Activated CD4-positive, CD25-positive, alpha-beta regulatory T cell treated with anti-CD3 and anti-CD28 coated beads, Interleukin-2, amount 50 U/mL, for 72 hours (primary cell): ENCODE measurements at places on chromosomes 7 and 10.

DNA sequence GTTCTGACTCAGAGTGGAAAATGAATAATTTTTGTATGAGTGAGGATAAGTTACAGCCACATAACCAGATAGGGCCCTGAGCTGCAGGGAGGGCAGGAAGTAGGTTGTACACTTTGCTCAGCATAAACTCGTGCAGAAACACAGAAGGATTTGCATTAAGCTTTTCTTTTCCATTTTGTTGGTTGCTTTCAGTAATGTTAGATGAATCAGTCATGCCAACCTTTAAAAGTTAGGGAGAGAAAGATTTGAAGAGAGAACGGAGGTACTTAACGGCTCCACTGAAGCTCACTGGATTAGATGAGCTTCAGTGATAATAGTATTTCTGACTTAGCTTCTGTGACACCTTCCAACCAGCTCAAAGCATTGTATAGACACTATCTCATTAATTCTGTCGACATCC is 348.1 kb downstream of the GATA3 start:
- no peak for DNase-seq

- DNase-seq = no peak
Observed at GRCh38 chr10:76906256-76906655, 731.4 kb downstream of the KCNMA1 start.

DNA sequence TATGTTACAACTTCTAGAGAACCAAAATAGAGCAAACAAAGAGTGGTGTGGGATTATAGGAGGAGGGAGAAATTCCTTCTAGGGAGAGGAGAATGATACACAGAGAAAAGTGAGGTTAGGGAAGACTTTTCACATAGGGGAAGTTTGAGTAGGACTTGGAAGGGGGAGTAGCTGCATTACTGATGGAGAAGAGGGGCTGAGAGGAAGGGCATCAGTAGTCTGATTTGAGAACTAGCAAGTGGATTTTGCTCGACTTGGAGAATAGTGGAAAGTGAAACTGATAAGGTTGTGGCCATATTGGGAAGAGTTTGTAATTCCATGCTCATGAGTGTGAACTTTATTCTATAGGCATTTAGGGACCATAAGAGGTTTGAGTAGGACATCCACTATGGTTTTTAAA is 6.1 kb downstream of the NRF1 start:
- DNase-seq = no peak

DNA sequence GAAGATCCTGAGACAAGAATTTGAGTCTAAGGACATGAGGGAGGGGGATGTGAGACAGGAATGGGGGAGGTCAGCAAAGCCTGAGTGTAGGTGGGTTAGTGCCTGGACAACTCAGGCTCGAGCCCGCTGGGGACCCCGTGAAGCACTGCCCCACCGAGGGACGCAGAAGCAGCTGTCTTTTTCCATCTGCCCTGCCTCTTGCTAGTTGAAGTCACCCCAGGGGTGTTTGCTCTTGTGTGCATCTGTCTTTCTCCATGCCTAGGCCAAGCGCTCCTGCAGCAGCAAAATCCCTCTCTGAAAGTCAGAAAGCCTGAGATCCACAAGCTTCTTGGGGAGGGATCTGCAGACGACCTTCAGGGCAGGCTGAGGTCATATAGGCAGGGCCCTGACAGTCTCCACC is 79.0 kb upstream of the CELF2 start:
- no peak for DNase-seq

DNA sequence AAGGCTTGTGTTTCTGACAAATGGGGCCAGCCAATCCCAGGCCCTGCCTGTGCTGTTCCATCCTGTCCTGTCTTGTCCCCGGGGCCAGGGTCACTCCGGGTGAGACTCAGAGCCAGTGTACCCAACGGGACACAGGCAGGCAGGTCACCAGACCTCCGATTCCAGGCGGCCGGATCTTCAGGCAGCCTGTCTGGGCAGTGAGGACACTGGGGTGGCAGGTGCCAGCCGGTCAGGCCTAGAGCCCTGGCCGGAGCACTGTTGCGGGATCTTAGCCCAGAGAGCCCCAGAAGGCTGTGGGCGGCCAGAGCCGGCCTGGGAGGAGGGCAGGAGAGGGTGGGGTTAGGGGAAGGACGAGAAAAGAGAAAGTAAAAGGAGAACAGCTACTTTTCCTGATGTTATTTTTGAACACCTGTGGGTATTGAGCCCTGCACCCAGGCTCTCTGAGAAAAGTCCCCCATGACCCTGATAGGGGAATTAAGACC is 134.3 kb upstream of the TNRC18 start:
- DNase-seq = no peak

DNA sequence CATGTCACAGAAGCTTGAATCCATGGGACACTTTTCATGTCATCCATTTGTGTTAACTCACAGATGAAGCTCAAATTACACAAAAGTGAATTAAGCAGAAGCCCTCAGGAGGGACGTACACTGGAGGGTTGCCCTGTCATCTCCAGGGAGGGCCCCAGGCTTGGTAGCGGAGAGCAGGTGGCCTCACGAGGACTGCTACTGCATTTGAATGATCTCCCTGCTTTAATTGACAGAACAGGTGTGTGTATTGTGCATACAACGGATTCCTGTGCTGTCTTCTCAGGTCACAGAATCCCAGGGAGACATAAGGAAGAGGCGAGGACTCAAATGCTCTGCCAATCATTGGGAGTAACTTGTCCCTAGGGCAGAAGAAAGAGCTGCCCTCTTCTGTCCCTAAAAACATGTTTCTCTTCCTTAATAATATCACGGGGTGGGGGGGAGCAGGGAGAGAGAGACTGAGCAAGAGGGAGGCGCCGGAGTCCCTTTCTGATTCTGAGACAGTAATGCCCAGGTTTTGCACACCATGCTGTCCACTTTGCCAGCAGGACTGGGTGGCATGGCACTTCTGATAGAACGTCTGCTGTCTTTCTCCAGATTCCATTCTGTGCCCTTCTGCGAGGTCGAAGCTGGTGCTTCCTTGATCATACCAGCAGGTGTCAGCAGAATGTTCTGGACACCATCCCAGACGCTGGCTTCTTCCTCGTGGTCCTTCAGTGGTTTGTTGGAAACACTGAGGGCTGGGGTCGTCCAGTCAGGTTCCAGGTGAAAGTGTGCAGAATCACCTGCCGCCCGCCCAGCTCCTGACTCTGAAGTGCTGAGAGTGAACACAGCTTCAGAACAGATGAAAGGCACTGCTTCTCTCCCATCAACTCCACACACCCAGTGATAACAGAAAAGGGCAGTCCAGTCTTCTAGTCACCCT is 26.2 kb upstream of the RASGEF1A start:
- no peak for DNase-seq

- no peak for DNase-seq
Observed at GRCh38 chr7:10076660-10077300, 896.9 kb upstream of the PHF14 start.

DNA sequence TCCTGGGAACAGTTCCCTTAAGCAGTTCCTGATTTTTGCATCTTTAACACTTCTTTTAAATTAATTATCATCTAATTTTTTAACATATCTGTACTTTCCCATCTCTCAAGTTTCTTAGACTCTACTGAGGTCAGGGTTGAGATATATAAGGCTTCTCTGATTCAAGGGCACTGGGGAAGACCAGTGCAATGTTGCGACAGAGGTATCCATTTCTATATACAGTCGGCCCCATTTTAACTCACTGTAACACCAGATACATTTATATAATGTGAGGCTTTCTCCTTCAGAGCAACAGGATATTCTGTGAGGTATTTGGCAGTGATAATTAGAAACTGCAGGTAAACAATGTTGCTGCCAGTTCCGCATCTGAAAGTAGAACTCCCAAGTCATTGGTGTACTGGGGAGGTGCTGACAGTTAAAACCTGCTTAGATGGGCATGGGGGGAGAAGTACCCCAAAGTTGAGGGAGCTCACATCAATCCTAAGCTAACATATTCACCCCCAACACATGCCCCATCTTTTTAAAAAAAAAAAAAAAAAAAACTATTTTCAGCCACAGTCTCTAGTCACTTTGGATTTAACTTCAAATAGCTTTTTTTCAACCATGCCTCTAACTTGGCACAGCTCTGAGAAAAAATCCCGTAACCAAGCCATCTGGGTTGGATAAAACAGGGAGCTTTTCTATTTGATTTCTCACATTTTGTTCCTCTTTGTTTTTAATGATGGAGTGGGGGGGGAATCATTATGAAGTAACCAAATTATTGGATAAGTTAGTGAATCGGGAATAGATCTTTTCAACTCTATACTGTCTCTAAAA is 62.9 kb downstream of the REEP3 start:
- no peak for DNase-seq

DNA sequence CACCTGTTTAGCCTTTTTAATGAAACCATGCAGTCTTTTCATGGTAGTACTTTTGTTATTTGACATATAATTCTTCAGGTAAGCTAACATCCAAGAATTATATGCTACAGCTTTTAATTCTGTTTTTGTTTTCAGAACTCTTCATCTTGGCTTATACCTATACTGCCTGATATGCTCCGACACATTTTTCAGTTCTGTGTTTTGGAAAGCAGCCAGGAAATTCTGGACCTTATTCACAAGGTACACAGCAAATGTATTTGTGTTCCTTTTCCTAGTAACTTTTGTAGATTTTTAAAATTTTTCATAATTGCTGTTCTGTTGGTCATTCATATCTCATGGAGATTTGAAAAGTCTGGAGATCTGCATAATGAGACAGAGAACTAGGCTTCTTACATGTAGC is 56.7 kb downstream of the BTAF1 start:
- DNase-seq = no peak

DNA sequence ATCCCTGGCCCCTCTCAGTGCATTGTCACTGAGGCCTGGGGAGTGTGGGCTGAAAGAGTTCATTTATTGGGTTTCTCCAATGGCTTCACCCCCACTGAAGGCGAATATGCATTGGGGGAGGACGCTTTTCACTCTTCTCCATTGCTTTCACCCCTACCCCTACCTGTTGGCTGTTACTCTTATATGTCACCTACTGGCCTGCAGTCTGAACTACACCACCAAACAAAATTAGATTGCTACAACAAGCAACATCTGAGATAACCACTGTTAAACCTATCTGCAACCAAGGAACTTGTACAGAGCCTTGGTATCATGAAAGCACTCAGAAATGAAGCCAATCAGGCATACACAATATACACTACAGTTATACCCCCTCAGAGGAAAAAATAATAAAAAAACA is 203.7 kb downstream of the REEP3 start:
- no peak for DNase-seq

DNA sequence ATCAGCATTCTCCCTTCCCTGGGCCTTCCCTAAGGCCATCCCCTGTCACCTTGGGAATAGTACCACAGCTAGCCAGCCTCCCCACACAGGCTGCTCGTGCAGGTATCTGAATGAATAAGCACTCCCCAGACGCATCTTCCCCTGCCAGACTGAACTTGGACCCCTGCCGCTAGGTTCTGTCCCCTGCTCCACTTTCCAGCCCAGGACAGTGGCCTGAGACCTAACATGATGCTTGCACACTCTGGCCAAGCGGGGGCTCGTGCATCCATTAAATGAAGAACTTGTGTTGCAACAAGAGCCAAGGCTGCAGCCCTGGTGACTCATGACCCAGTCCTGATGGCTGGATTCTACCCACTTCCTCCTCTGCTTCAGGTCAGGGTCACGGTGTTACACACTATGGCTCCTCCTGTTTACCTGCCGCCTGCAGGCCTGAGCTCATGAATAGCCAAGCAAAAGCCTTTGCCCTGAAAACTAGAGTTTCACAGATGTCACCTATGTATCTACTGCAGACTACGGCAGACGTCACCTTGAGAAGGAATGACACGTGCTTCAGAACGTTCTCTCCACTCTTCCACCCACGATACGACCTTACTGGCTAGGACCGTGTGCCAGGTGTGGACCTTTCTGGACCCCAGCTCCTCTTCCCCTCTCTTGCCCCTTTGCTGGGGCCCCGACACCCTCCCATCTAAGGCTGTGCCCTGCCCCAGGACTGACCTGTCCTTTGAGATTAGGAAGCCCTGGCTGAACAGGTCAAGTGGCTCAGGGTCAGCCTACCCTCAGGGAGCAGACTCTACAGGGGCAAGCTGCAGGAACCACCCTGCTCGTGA is 6.5 kb downstream of the ASB13 start:
- no peak for DNase-seq

GRCh38 chr10:34643620-34644019 is 171.5 kb downstream of the PARD3 start:
- no peak for DNase-seq

DNA sequence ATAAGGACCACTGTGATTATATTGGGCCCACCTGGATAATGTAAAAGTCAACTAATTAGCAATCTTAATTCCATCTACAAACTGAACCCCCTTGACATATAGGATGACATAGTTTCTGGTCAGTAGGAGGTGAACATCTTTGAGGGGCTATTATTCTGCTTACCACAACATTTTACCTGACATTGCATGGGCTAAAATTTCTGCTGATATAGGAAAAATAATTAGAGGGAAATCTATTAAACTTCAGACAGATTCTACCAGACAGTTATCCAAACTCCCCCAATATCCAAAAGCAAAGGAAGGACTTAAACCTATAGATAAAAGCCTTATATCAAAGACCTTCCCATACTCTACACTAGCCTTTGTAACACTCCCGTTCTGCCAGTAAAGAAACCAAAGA is 443.6 kb downstream of the GRM8 start:
- DNase-seq = no peak
